ENCODE measurements at places on chromosomes 11 and 22.

DNA sequence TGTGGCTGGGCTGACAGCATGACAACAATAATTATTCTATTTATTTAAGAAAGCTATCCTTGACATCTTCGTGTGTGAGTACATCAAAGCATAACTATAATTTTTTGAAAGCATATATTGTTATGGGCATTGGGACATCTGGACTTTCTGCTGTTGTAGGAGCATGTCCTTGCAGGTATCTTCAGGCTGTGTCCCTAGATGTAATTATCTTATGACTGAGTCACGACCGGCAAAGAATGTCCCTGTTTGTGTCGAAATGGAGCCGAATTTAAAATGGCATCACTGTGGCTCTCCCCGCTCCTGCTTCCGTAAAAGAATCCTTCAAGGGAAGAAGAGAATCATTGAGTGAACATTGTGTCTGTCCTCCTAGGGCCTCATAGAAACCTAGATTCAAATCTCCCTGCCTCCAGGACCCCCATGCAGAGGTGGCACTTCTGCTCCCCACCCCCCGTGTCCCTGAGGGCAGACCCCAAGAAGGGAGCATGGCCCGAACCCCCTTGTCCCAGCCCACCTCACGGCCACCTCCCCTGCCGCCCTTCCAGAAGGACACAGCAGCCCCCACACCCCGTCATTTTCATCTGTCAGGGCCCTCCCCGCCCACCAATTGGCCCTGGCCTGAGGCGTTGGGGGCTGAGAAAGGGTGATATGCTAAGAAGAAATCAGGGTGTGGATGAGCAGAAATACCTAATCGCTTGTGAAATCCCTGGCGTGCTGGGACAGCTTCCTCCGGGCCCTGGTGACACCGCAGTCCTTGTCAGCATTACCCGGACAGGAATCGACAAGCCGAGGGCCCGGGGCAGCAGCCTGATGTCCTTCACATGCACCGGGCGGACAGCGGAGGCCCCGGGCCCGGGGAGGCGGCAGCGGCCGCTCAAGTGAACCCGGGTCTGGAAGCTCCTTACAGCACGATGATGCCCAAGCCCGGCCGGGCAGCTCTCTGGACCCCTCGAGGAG is 48.6 kb upstream of the SLC22A12 start:
- no peak for DNase-seq

DNA sequence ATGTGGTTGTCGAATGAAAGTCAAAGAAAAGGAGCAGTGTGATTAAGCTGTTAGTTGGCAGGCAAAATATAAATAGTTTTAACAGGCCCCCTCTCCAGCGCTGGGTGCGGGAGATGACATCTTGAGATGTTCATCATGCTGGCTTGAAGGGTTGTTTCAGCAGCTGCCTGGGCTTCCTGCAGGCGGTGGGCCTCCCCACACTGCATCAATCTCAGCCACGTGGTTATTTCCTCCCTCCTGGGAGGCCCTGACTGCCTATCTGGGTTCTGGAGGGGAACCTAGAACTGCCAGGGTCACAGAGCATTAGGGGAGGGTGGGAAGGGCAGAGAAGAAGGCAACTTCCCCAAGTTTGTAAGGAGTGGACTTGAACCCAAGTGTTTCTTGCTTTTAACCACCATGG is 173.3 kb upstream of the SYT13 start:
- no peak for DNase-seq

GRCh38 chr11:65586247-65586630 is 9.4 kb downstream of the KCNK7 start:
- DNase-seq: no peak

- no peak for DNase-seq
These were observed 23.6 kb upstream of the ETS1 start for GRCh38 chr11:128610721-128611617.

- no peak for DNase-seq
These were observed 46.9 kb upstream of the CRTAM start for GRCh38 chr11:122791411-122791810.

DNA sequence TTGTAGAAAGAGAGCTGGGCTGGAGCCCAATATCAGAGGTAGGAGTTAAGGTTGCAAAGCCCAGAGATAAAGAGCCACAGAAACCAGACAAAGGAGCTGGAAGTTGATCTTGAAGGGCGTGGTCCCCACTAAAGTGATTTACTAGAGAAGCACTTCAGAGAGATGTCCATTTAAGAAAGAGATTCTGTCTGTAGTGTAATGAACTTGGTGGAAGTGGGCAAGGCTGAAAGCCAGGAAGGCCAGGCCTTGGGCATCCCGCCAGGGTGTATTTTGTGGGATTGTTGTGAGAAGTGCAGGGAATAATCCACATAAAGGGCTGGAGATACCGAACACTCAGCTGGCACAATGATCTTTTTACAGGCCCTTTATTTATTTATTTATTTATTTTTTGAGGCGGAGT is 1398.8 kb downstream of the TBC1D22A start:
- no peak for DNase-seq

DNA sequence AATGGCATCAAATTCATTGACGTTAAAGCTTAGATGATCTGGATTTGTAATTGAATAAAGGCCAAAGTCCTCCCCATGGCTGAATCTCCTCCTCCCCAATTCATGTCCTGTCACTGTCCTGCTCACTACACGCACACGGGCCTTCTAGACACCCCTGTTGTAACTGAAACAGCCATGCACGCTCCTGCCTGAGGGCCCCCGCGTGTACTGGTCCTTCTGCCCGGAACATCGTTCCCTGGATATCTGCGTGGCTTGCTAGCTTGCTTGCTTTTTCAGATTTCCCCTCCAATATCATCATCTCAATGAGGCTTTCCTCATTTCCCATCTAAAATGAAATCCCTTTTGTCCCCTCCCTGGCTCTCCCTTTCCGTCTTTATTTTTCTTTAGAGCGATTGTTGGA is 15.3 kb downstream of the PKNOX2 start:
- no peak for DNase-seq

GRCh38 chr22:41050883-41051282 is 41.5 kb upstream of the EP300 start:
- DNase-seq: no peak

DNA sequence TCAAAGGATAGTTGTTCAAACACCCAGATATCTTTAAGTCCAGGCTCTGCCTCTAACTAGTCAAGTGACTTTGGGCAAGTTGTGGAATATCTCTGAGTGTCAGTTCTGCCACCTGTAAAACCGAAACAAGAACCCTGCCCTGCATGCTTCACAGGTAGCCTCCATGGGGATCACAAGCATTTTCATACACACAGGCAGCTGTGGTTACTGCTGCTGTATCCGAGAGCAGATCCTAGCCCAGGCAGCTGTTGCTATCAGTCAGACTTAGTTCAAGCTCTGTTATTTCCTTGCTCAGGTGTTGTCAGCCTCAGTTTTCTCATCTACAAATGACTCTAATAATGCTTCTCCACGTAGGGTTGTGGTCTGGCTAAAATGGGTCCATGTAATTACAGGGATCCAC is 6.5 kb upstream of the RASD2 start:
- no peak for DNase-seq
